ENCODE measurements at places on chromosomes 4 and X.

DNA sequence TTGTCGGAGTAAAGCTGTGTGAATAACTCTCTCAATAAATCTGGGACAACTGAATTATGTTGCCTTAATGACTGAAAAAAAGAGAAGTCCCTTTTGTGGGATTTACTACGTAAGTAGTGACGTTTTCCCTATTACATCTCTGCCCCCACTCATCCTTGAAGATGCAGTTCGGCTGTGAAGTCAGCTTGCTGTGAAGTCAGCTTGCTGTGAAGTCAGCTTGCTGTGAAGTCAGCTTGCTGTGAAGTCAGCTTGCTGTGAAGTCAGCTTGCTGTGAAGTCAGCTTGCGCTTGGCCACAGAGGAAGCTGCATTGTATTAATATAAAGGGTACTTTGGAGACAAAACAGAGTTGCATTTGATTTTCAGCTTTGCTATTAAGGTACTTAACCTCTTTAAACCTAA lies 8.0 kb upstream of the VAMP7 start:
- no peak for DNase-seq

GRCh38 chrX:130772776-130773143 lies 130.2 kb downstream of the ENOX2 start:
- DNase-seq: no peak

GRCh38 chr4:56026596-56026995 lies 77.9 kb downstream of the CEP135 start:
- no peak for DNase-seq

DNA sequence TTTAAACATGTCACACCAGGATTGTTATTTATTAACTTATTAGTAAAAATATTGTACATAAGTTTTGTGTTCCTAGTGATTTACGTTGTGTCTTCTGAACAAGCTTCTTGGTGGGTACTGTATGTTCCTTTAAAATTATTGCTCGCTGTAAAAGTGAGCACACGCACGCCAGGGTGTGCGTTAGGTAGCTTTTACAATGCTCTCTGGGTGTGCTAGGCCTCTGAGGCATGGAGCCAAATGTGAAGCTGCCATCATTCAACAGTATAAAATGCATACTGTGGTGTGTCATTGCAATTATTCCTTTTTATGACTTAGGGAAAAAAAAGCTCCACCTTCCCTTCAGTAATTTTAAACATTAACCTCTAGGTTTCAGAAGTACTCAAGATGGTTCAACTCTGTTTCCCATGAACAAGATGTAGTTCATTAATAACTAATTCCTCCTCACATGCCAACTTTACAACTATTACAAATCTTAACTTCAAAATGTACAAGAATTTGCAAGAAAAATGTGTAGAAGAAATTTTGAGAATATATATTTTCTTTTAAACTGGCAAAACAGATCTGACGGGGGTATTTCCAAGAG lies 42.4 kb downstream of the ATOH1 start:
- no peak for DNase-seq

GRCh38 chr4:147378780-147379179 lies 102.1 kb upstream of the EDNRA start:
- DNase-seq: no peak

DNA sequence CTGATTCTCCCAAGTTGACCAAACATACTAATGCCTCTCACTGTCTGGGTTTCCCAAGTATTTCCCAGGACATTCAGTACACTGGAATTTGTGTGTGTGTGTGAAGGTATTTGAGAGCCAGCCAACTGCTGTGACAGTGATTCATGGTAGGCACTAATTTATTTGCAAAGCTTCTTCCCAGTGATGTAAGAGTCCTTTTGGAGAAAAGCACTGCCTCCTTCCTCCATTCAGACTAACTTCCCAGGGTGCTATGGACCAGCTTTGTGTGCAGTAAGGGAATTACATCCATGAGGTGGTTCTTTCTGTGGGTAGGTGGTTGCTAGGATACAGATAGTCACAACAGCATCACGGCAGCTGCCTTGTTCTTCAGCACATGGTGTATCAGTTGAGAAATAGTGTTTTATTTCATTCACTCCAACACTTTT lies 8.7 kb downstream of the EGF start:
- no peak for DNase-seq

GRCh38 chr4:47972181-47972580 lies 44.3 kb downstream of the CNGA1 start:
- no peak for DNase-seq

GRCh38 chr4:84966382-84967242 lies at the start of gene WDFY3:
WDFY3 (minus strand) TSS chr4:84966690; CDS start chr4:84860591, 106,099 bp downstream.
- no peak for DNase-seq

DNA sequence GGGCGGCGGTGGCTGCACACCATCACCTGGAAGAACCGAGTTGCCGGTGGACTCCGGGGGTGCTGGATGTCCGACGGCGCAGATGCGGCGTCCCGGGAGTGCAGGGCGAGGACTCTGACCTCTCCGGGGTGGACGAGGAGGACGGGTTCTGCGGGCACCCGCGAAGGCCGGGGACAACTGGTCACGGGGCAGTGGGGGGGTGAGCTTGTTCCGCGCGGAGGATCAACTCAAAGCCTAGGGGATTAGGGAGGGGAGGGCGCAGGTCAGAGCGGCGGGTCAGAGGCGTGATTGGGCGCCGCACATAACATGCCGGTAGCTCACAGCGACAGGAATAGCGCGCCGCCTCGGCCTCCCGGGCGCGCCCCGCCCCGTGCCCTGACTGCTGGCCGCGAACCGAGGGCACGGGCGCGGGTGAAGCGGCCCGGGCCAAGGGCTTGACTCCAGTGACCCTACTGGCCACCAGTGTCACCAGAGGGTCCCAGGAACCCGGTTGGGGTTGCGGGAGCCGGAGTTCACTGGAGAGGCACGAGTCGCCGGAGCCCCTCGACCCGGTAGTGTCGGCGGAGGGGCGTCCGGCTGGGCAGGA lies at the start of gene KLHL34:
Gene KLHL34 (minus strand): TSS at position 179 of the 586 bp plus-strand sequence. CDS start 542 bp downstream, outside the sequence.
- DNase-seq: no peak

DNA sequence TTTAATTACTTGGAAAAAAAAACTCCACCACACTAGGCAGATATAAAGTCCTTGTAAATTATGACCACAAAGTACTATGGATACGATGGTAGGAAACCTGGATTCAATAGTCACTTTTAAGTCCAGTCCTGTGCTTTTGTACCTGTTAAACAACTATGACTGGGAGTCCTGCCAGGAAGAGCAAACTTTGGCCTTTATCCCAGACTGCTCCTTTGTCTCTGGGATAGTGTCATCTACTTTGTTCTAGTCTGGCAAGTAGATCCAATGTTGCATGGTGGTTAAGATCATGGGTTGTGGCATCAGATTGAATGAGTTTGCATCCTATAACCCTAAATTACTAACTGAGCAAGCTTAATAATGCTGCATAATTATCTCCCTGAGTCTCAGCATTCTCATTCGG lies 175.3 kb upstream of the FGF13 start:
- no peak for DNase-seq

DNA sequence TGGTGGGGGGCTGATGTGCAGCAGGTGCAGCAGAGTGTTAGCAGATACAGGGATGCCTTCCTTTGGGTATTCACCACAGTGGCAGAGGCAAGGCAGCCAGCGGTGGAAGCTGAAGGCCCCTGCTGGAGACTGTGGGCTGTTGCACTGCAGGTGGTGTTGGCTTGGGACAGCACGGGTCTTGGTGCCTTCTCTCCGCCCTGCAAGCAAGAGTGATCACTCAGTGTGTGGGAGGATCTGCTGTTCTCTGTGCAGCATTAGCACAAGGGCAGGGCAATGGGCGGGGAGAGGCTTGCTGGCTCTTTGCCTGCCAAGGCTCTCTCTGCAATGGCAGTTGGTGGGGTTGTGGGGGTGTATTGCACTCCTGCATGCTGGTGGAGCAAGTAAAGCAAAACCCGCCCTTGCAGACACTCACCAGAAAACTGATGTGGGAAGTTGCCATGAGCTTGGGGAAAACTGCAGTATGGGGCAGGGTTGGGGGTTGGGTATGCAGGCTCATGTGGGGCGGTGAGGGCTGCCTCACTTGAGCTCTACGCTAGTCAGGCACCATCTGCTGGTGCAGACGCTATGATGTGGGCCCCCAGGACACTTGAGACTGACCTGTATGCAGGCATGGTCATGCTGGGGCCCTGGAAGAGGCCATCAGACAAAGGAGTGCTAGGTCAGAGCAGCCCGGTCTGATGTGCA lies 820.8 kb upstream of the GRIA3 start:
- no peak for DNase-seq

DNA sequence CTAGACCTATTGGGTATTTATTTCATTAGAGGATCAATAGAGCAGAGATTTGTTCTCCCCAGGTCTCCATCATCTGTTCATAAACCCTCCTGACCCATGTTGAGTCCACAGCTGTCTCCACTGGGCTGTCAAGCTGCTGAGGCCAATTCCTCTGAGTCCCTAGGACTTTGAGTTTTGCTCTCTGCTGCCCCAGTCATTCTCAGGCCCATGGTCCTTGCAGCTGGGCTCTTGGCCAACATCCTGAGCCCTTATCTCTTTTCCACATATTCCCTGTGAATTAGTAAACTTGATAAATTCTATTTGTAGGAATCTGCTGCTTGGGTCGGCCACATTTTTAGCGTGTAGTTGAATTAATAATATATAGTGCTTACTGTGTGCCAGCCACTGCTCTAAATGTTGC lies 41.9 kb downstream of the FHL1 start:
- DNase-seq: no peak

- DNase-seq: no peak
Measured at GRCh38 chr4:18803781-18804180, 782.2 kb upstream of the LCORL start.

GRCh38 chr4:8643986-8644385 lies 51.4 kb downstream of the CPZ start:
- no peak for DNase-seq

DNA sequence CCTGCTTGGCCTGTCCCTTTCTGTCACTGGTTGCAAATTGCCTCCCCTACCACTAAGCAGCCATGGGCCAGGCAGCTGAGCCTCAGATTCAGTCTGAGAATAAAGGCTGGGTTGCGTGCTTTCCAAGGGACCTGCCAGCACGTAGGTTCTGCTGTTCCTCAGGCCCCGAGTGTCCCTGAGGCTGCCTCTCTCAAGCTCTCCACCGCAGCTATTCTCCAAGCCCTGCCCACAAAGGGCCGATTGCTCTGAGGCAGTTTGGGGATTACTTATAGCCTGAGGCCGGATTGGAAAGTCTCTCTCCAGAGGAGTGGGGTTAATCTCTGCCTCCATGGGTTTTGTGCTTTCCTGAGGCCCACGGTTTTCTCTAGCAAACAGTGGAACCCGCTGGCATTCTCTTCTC lies 590.7 kb downstream of the BCOR start:
- DNase-seq: no peak

DNA sequence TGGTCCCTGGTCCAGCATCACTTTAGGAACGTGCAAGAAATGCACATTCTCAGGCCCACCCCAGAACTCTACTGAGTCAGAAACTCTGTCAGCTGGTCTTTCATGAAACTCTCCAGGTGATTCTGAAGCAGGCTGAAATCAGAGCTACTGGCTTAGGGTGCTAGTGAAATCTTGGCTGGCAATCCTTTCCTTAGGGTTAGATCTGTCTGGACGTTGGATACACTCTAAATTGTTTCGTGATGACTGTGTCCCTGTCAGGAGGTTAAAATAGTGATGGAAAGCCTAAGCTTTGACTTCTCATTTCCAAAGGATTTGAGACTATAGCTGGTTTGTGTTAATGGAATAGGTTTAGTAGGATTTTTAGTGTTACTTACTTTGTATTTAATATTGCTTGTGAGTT lies 99.1 kb downstream of the ARHGAP10 start:
- DNase-seq: no peak

All from T-helper 9 cell (primary cell).